RWPE2 (cell line): ENCODE measurements at places on chromosomes 11 and 22.

- DNase-seq = no peak
Measured at GRCh38 chr22:29095459-29095858, 22.6 kb downstream of the KREMEN1 start.

DNA sequence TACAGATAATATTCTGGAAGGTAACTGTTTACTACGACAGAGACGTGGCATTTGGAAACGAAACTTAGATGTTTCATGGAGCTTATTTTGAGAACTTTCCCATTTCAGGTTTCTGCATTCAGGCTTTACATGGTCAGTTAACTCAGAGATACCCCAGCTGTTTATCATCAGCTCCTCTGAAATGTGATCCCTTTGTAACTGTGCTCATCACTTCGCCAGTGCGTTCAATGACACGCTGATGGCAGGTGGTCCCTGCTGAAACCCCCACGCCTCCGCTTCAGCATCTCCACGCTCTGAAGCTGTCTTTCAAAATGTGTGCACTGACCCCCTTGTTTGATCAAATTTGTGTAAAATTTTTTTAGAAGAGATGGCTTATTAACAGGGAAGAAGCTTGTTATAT lies 30.5 kb downstream of the ALG12 start:
- DNase-seq = no peak

DNA sequence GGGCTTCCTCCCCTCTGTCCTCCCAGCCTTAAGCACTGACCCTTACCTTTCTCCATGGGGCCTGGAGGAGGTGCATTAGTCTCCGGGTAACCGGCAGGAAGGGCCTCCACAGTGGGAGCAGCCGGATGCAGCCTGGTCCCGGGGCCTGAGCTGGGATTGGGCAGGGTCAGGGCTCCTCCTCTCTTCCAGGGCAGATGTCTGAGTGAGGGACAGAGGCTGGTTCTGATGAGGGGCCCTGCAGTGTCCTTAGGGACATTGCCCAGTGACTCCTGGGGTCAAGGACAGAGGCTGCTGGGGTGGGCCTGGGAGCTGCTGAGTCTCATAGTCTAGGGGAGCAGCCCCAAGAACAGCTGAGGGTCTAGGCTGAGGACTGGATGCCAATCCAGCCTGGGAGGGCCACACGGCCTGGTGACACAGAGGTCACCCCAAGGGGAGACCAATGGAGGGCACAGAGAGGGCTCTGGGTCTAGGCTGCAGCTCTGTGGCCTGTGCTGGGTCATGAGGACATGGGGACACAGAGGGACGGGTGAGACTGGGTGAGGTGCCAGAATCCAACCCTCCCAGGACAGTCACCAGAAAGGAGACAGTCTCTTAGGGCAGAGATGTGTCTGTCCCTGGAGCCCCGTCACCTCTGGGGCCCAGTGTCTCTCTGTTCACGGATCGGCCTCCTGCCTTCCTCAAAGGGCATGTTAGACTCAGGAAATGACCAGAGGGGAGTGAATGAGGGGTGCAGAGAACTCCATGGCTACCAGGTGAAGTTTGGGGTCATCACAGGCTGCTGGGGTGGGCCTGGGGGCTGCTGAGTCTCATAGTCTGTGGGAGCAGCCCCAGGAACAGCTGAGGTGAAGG lies 6.5 kb downstream of the IGLL5 start:
- DNase-seq = no peak

GRCh38 chr22:19579880-19580279 lies 55.7 kb upstream of the CLDN5 start:
- no peak for DNase-seq

DNA sequence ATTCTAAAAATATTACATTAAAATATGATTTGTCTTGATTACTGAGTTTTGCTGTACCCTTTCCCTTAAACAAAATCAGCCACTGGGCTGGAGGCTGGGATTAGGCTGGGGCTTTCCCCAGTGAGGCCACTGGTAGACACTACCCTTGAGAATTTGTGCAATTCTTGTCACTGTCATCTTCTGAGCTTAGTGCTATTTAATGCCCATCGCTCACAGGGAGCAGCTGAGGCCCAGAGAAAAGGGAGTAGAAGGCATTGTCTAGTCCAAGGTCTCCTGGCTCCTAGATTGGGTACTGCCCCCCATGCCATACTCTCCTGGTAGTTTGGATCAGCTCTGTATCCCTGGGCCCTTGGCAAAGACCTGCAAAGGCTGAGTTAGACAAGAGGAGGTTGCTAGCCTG lies 6.7 kb downstream of the CHRM1 start:
- DNase-seq = no peak

GRCh38 chr22:21951931-21952465 lies 650 bp downstream of the PPM1F start:
- DNase-seq = no peak

GRCh38 chr22:45477366-45478107 lies 25.1 kb upstream of the FBLN1 start:
- DNase-seq = no peak

GRCh38 chr22:25729016-25729995 lies 12.7 kb upstream of the MYO18B start:
- DNase-seq = no peak

GRCh38 chr11:73324665-73325035 lies 16.6 kb downstream of the ARHGEF17 start:
- DNase-seq = no peak

- no peak for DNase-seq
Measured at GRCh38 chr11:9146477-9146876, 55.1 kb upstream of the SCUBE2 start.

GRCh38 chr11:116906479-116906878 lies 69.1 kb upstream of the APOA1 start:
- DNase-seq = no peak

GRCh38 chr11:111778047-111778558 lies 11.9 kb upstream of the PPP2R1B start:
- DNase-seq = no peak

DNA sequence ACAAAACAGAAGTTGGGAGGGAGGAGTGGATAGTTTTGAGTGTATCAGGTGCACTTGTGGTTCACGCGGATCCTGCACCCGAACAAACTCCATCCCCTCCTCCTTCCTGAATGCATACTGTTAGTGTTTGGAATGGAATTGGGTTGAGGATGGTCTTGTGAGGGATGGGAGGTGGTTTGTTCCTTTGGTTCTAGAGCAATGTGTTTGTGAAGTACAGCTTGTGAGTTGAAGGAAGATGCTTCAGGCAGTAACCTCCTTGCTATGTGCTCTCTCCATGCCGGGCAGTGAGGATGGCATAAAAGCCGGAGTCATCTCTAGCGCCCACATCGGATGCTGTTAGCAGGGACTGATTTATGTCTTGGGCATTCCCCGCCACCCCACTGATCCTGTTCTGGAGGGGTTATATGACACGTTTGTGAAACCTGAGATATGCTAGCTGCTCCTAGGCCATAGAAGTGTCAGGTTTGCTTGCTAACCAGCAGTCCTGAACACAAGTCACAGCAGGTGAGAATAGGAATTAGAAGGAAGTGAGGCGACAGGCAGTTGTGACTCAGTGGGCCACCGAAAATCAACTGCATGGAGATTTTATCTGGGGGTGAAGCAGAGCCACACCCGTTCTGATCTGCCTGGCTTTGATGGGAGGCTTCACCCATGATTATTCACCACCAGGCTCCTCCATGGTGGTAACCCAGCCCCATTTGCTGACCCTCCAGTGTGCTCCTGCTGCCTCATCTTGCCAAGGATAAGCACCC lies 2.2 kb downstream of the BCR start:
- no peak for DNase-seq

GRCh38 chr22:20471126-20471833 lies 24.3 kb downstream of the KLHL22 start:
- no peak for DNase-seq

DNA sequence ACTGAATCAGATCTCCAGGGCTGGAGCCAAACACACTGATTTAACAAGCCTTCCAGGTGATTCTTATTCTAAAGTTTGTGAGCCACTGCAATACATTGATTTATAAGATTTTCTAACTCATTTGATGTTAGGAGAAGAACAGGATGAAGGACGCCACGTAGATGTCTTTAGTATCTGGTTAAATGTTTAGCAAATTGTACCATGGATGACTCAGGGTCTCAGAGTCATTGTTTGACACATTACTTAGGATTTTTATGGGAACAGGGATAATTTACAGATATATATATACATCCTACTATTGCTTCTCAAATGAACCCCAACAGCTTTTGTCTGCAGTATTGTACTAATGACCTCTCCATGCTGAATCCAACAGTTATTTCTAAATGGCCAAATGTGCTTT lies 143.1 kb upstream of the DDI1 start:
- no peak for DNase-seq

DNA sequence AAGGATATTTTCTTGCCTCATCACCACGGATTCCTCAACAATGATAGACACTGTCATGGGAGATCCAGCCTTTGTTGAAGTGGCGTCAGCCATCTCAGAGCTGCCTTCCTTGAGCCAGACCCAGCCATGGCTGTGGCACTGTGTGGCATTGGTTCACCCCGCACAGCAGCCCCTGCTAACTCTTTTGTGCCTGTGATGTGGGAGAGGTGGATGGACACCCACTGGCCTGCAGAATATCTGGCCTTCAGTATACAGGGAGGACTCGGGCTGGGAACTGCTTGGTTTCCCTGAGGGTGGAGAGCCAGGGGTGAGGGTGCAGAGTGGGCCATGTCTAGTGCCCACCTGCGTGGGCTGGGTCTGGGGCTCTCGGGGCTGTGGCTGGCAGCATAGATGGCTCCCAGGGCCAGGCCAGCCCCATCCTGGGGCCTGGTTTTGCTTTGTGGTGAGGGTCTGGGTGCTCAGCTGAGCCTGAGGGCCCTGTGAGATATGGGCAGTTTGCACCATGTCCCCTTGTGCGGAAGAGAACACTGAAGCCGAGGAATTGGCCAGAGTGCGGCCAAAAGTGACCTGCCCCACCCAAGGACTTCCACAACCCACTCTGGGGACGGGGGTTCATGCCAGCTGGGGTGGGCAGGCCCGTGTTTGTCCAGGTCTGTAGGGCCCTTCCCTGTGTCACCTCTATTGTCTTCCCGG lies 6.1 kb downstream of the CLDN5 start:
- DNase-seq = no peak

DNA sequence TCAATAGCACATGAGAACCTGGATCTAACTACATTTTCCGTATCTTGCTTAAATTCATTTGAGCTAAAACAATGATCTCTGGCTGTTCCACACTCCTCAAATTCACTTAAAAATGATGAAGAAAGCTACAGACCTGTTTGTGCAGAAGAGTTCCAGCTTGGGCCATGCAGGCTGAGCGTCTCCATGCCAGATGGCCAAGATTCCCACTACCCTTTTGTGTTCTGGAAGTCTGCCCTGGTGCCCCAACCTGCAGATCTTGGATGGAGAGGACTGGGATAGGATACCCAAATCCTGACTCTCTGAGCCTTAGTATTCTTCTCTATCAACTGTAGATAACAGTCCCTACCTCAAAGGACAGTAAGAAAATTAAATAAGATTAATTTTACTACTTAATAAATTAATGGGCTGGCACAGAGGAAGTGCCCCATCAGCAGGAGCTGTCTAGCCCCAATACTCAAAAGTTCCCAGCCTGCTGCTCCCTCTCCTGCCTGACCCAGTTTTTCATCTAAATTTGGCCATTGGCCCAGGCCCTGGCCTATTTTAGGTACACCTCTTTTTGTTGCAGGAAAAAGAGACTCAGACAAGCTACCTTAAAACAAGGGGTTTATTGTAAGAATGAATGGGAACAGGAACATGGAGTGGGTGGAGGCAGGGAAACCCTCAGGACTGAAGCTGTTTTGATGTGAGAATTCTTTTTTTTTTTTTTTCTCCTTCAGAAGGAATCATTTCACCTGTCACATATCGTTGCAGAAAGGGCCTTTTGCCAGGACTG lies 81.4 kb upstream of the GRK3 start:
- DNase-seq = no peak

- DNase-seq = no peak
Measured at GRCh38 chr11:32115446-32115845, 24.6 kb downstream of the RCN1 start.

- DNase-seq = no peak
Measured at GRCh38 chr11:90453525-90453924, 230.7 kb upstream of the CHORDC1 start.

DNA sequence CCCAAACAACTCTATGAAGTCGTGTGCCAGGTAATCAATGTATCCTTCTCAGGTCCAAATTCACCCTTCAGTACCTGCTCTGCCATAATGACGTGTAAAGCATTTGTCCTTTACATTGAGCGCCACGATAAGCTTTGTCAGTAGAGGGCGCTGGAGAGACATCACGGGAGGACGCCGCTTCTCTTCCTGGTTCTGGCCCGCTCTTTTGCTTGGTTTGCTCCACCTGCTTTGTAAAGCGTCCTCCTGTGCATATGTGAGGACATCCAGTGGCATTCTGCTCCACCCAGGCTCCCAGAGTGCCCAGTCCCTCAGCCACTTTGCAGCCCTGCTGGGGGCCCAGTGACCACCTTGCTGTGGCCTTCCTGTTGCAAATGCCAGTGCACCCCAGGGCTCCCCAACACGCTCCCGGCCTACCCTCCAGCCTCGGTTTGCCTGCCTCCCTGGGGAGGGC lies 61.1 kb downstream of the WT1 start:
- DNase-seq = no peak

DNA sequence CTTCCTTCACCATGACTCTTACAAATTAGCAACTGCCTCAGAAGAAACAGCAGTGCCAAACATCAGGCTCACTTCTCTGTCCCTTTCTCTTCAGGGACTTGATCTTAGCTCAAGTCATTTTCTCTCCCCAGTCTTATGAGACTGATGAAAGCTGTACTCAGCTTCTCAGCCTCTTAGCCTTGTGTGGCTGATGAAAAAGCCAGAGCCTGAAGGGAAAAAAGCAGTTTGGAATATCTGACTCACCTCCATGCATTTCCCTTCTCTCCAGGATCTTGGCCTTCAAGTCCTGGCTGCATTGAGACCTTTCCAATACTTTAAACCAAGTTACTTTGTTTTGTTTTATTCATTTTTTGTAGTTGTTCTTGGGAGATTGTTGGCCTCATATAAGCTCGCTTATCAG lies 195.9 kb downstream of the SPON1 start:
- DNase-seq = no peak

GRCh38 chr22:47207846-47208554 lies 445.6 kb downstream of the TBC1D22A start:
- DNase-seq = no peak

DNA sequence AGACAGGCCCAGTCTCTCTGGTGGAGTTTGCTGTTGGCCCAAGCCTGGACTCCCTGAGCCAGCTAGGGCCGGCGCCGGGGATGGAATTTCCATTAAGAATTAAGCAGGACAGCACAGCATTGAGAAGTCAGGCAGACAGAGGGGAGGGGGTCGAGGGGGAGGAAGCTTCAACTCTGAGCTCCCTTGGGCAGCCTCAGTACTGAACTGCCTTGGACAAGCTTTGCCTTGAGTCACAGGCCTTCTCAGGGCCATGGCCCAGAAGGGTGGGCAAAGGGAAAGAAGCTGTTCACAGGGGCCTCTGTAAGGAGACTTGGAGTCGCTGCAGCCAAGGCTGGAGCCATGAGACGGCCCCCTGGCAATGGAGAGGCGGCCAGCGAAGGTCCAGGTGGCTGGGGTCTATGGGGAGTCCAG lies 2.6 kb upstream of the INSC start:
- DNase-seq = no peak

GRCh38 chr11:128916681-128917080 lies 25.5 kb downstream of the KCNJ5 start:
- no peak for DNase-seq

DNA sequence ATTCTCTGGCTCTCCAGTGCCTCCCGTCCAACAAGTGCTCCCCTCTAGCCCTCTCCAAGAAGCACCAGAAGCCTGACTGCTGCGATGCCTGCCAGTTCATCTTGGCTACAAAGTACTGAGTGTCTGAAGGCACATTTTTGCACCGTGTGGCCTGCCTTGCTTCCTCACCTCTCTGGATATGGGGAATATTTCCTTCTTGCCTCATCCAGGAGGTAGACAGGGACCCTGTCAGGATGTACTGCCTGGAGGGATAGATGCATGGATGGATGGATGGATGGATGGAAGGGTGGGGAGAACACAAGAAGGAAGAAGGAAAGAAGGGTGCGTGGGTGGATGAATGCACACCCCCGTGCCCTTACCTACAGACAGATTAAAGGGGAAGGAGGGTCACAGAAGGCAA lies 27.6 kb downstream of the KCTD17 start:
- DNase-seq = no peak
